RWPE2 (cell line): ENCODE measurements at places on chromosomes 16 and 17.

- no peaks in the 10 kb centered on the region for H3K4me1 ChIP-seq
- no peak for DNase-seq
- H3K27me3 ChIP-seq, result no peaks in the 10 kb centered on the region
- H3K36me3 ChIP-seq, result no peaks in the 10 kb centered on the region
Measured at GRCh38 chr17:3740611-3741073, 16.9 kb downstream of the HASPIN start.

DNA sequence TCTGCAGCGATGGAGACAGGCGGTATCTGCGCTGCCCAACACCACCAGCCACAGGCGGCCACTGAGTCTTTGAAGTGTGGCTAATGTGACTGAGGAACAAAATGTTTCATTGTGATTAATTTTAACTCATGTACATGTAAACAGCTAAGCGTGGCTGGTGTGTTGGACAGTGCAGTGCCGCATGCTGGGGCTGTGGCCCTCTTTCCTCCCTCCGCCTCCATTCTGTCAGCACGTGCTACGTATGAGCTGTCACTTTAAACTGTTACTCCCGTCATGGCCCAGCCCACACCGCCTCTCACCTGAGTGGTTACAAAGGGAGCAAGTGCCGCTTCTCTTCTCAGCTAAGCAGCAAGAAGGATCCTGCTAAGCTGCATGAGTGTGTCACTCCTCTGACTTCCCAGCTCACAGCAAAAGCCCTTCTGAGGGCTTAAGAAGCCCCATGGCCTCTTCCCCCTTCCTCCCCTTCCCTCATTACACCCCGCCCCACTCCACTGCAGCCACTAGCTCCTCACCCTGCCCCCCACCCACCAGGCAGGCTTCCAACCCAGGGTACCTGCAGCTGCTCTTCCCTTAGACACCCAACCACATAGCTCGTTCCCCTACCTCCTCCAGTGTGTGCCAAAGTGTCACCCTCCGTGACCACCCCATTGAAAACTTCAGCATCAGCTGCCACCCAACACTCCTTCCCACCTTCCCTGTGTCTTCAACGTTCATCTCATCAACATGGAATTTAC is 15.0 kb downstream of the HASPIN start:
- DNase-seq, result no peak
- no peak overlapping the region for H3K4me3 ChIP-seq
- H3K4me1 ChIP-seq, result no peaks in the 10 kb centered on the region
- no peaks in the 10 kb centered on the region for H3K36me3 ChIP-seq
- no peaks in the 10 kb centered on the region for H3K27me3 ChIP-seq

DNA sequence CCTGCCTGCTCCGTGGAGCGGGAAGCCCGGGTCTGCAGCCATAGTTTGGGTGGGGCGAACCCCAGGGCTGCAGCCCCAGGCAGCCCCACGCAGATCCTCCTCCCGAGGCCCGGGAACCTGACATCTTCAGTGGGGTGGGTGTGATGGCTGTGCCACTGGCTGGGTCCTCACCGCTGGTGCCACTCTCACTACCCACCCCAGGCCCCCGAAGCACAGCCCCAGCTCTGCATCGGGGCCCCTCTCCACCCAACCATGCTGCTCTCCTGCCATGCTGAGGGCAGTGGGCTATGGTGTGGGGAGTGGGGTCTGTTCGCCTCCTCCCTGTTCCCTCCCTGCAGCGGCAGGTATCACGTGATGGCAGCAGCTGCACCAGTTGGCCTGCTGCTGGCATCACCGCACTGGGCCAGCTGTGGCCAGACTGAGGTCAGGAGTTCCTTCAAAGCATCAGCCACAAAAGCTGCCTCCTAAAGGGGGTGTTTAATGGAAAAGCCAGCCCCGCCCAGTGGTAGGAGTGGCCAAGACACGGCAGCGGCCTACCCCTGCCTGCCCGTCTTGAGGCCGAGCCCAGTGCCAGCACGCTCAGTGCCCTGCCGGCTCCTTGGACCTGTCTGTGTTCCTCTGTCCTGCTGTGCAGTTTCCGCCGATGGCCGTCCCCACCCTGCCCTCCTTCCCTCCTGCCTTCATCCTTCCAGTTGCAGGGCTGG is 10.8 kb downstream of the KCTD5 start:
- DNase-seq, result peak; percentile 47
- no peak overlapping the region for H3K4me3 ChIP-seq
- H3K27ac ChIP-seq, result no peak overlapping the region
- H3K27me3 ChIP-seq, result no peaks in the 10 kb centered on the region
- no peaks in the 10 kb centered on the region for H3K4me1 ChIP-seq

DNA sequence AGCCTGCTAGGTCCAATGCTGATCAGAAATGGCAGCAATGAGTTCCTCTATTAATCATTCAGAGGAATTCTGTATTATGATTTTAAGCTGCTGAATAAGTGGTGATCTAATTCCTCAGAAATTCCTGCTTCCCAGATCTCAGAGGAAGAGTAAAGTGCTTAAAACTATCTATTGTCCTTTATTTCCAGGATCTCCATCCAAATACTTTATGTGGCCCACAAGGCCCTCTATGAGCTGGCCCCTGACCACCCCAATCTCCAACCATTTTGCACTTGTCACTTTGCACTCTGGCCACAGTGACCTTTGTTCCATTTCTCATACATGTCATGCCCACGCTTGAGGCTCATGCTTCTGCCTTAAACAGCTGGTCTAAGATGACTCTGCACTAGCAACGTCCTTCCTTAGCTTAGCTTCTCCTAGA is 93.7 kb downstream of the CA10 start:
- H3K4me1 ChIP-seq, result no peaks in the 10 kb centered on the region
- H3K36me3 ChIP-seq, result no peaks in the 10 kb centered on the region
- H3K27ac ChIP-seq, result no peak overlapping the region
- H3K4me3 ChIP-seq, result no peak overlapping the region
- DNase-seq, result no peak
- no peaks in the 10 kb centered on the region for H3K27me3 ChIP-seq

GRCh38 chr17:31085563-31085962 is 9.2 kb upstream of the NF1 start:
- H3K4me3 ChIP-seq, result no peak overlapping the region
- no peaks in the 10 kb centered on the region for H3K36me3 ChIP-seq
- H3K27ac ChIP-seq, result no peak overlapping the region
- no peaks in the 10 kb centered on the region for H3K4me1 ChIP-seq
- no peaks in the 10 kb centered on the region for H3K27me3 ChIP-seq

DNA sequence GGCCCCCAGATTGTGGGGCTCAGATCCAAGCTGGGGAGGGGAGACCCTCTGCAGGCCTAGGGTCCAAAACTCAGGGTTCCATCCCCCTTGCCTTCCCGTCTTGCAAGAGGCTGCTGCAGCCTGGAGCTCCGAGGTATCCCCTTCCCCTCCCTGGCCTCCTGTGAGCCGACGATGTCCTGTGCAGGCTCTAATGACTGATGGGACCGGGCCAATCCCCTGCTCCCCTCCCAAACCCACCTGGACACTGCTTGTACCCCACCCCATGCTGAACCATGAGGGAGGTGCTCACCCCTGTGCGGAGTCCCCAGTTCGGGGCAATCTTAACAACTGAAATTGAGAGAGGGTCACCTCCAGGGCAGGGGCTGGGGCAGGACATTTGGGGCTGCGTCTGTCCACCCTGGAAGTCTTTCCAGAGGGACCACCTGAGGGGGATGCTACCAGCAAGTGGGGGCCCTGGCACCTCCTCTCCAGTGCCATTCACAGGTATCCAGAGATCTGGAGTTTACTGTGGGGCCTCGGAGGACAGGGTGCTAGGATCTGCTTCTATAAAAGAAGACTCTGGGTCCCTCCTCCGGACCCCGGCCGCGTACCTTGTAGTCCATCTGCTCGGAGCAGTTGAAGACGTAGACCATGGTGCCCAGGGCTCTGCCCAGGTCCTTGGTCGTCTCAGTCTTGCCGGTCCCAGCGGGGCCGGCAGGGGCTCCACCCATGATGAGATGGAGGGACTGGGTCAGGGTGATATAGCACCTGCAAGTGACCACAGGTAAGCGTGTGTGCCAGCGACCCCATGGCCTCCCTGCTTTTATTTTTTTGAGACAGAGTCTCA is 77.3 kb downstream of the DNAH17 start:
- H3K27me3 ChIP-seq, result no peaks in the 10 kb centered on the region
- H3K4me3 ChIP-seq, result no peak overlapping the region
- no peaks in the 10 kb centered on the region for H3K36me3 ChIP-seq

- no peak for DNase-seq
- no peak overlapping the region for H3K27ac ChIP-seq
- no peak overlapping the region for H3K4me3 ChIP-seq
- no peaks in the 10 kb centered on the region for H3K36me3 ChIP-seq
- H3K4me1 ChIP-seq, result no peaks in the 10 kb centered on the region
Measured at GRCh38 chr16:63283721-63284120, 1247.5 kb upstream of the CDH8 start.

- H3K4me3 ChIP-seq, result no peak overlapping the region
- H3K27ac ChIP-seq, result no peak overlapping the region
- DNase-seq, result no peak
- H3K27me3 ChIP-seq, result no peaks in the 10 kb centered on the region
- no peaks in the 10 kb centered on the region for H3K4me1 ChIP-seq
- no peaks in the 10 kb centered on the region for H3K36me3 ChIP-seq
Measured at GRCh38 chr16:28607116-28607623, 2.7 kb downstream of the SULT1A1 start.

DNA sequence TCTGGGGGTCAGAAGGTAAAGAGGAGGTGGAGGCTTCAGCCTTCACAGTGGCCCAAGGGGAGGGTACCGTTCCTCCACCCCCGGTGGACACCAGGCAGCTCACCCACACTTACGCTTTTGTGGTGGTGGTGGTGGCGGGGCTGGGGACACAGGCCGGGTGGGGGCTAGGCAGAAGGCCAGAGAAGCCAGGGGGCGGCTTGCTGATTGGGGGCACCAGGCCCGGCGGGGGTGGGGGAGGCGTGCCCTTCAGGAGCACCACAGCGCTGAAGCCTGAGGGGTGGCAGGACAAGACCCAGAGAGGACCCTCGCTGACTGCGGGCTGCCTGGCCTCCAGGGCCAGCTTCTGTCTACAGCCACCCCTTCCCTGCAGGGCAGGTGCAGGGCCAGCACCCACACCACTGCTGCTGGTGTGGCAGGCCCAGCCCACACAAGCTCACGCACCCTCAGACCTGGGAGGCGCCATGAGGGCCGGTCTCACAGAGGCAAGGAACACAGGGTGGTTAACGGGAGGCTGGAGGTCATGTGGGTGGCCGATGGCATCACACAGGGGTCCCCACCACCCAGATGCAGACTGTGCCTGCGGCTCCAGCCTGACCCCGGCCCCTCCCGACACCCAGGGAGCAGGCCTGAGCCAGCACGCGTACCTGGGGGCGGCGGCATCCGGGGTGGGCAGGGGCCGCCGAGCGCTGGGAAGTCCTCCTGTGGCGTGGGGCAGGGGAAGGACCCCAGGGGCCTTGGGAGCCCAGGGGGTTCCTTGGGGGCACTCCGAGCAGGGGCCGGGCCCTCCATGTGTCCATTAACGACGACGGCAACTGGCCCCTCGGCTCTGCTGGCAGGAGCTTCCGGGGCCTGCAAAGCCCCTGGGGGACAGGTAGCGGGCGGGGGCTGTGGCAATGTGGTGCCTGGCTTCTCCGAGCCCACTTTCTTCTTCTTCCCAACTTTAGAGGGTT is 9.4 kb downstream of the SYNGR3 start:
- H3K27me3 ChIP-seq, result no peaks in the 10 kb centered on the region
- H3K27ac ChIP-seq, result no peak overlapping the region
- H3K36me3 ChIP-seq, result peaks cover 60% of the 10 kb centered on the region
- no peak for DNase-seq
- H3K4me3 ChIP-seq, result no peak overlapping the region

DNA sequence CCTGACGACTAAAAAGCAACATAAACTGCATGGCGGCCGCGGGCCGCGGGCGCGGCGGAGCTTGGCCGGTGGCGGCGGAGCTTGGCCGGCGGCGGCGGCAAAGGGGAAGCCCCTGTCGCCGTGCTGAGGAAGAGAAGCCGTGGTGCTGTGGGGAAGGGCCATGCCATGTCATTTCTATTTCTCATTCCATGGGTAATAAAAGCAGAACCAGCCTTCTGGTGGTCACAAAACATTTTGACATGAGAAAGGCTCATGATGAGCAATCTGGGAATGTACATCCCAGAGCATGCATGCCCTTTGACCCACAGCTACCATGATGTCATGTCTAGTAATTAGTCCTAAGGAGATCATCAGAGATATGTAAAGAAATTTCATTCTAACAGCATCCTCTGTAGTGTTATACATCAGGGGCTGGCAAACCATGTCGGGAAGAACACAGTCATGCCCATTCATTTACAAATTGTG is 23.9 kb upstream of the HEATR6 start:
- DNase-seq, result no peak
- H3K36me3 ChIP-seq, result no peaks in the 10 kb centered on the region
- H3K27ac ChIP-seq, result no peak overlapping the region
- no peak overlapping the region for H3K4me3 ChIP-seq
- peaks cover 4% of the 10 kb centered on the region for H3K4me1 ChIP-seq

GRCh38 chr17:14150619-14151018 is 81.3 kb downstream of the COX10 start:
- H3K27ac ChIP-seq, result no peak overlapping the region
- no peak for DNase-seq
- H3K36me3 ChIP-seq, result no peaks in the 10 kb centered on the region
- no peak overlapping the region for H3K4me3 ChIP-seq
- no peaks in the 10 kb centered on the region for H3K4me1 ChIP-seq
- H3K27me3 ChIP-seq, result no peaks in the 10 kb centered on the region

DNA sequence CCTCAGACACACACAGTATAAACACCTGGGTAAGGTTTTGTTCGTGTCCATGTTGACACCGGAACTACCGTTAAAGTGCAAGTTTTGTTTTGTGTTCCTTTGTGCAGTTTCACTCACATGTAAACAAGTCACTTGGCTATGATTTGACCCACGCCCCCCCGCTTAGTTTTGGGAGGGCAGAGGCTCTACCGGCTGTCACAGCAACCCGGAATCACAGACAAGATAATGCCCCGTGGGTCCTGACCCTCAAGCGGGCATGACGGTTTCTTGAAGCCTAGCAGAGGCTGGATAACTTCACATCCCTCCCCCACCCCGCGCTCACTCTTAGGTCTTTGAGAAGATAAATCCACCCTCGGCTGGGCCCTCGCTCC is 1.7 kb downstream of the RASD1 start:
- no peak overlapping the region for H3K4me3 ChIP-seq
- peaks cover 4% of the 10 kb centered on the region for H3K4me1 ChIP-seq
- 0 out of 2 replicates have a peak, but pooled peaks cover 6% of the 10 kb centered on the region for H3K36me3 ChIP-seq
- H3K27me3 ChIP-seq, result peaks cover 14% of the 10 kb centered on the region

DNA sequence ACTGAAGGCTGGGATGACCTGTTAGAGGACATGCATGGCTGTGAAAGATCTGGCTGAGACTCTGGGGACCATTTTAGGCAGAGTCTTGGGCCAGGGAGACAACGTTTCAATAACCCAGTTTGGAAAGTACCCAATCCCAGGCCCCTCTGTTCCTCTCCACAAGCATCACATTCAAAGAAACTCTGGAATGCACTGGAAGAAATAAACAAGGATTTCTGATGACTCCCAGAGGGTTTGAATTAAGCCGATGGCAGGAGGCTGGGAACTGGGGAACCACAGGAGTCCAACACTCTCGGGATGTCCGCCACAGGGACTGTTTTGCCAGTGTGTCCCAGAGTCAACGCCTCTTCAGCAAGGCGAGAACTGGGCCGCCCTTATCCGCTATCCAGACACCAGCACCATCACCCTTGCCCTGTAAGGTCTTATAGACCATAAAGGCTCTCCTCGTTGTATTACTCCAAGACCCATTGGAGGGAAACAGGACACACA is 3.3 kb downstream of the PMP22 start:
- no peak overlapping the region for H3K27ac ChIP-seq
- DNase-seq, result no peak
- H3K27me3 ChIP-seq, result peaks cover 56% of the 10 kb centered on the region
- H3K36me3 ChIP-seq, result no peaks in the 10 kb centered on the region
- no peaks in the 10 kb centered on the region for H3K4me1 ChIP-seq

GRCh38 chr17:2902546-2902945 is 106.3 kb downstream of the RAP1GAP2 start:
- no peak overlapping the region for H3K27ac ChIP-seq
- no peak overlapping the region for H3K4me3 ChIP-seq
- no peak for DNase-seq
- H3K4me1 ChIP-seq, result no peaks in the 10 kb centered on the region
- H3K36me3 ChIP-seq, result peaks cover 13% of the 10 kb centered on the region; the same call in 1 of the 2 replicates
